ENCODE measurements at places on chromosomes 7 and 10.

- DNase-seq, result no peak
These were observed 67.3 kb downstream of the PHYHIPL start for GRCh38 chr10:59243611-59244195.

DNA sequence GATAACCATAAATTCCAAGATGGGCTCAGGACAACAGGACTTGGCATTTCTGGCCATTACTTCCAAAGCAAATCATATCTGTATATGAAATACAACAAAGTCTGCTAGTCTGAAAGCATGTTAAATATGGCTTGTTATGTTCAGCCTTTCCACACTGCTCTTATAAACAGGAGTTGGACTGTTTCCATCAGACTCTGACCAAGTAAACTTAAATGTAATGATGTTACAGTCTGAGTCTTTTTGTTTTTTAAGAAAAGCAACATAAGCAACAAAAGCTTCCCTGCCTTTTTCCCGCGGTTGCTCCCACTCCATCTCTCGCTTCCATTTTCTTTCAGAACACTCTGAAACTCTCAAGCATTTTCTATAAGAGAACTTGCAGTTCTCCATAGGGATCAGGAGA is 8.1 kb upstream of the CDCA7L start:
- DNase-seq, result no peak

- DNase-seq, result no peak
These were observed 290.0 kb downstream of the SORCS1 start for GRCh38 chr10:106874604-106874889.

DNA sequence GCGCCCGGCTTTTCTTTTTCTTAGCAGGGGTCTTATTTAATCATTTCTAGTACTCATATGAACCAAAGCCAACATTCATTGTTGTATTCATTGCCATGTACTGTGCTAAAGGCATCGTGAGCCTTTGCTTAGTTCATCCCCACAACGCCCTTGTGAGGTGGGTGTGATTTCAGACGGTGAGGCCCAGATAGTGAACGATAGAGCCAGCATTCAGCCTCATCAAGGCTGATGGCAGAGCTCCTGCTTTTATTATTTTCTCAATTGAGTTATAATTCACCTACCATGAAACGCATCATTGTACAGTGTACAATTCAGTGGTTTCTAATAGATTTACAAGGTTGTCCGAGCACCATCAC is 50.1 kb downstream of the HK1 start:
- no peak for DNase-seq

DNA sequence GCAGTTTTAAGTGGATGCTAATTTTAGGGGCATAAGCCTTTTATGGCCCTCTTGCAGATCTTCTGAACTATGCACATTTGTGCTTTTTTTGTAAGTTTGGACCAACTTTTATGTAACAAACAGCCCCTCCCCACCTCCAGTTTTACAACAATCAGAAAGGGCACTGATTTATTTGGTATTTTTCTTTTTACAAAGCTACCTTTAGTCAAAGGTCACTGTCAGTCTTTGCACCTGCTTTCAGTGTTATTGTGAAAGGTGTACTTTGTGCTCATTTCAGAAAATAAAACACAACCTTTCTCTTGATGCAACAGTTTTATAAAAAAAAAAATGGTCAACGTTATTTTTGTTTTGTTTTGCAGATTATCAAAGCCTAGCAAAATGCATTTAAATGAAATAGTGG is 39.2 kb downstream of the MPLKIP start:
- DNase-seq, result no peak

- no peak for DNase-seq
These were observed 52.1 kb upstream of the HELLS start for GRCh38 chr10:94493463-94493862.

DNA sequence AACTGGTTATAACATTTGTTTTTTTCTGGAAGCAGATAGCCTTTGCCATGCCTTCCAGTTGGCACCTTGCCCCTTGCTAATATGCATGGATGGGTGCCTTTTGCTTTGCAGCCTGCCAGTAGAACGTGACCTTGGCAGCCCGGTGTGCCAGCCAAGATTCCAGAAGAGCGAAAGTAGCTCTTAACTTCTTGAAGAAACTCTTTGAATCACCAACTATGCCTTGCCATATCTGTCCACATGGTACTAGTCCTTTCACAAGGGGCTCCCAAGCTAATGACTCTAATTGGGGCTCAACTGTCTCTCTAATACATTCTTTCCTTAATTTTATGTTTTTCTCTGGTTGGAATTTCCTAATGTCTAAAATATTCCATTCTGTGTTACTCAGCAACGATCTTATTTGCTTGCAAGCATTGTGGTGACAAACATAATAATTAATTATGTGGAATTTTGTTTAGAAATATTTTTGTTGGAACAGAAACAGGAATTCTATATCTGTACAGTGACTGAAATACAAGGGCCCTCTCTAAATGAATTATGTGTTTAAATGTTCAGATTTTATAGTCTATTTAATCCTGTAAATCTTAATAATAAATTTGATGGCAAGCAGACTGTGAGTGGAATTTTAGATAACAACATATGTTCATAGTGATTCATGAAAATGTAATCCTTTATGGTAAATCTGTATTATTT is 45.8 kb downstream of the HDAC9 start:
- DNase-seq, result peak; percentile 82

- no peak for DNase-seq
These were observed 337.9 kb downstream of the FGFR2 start for GRCh38 chr10:121260377-121260776.

DNA sequence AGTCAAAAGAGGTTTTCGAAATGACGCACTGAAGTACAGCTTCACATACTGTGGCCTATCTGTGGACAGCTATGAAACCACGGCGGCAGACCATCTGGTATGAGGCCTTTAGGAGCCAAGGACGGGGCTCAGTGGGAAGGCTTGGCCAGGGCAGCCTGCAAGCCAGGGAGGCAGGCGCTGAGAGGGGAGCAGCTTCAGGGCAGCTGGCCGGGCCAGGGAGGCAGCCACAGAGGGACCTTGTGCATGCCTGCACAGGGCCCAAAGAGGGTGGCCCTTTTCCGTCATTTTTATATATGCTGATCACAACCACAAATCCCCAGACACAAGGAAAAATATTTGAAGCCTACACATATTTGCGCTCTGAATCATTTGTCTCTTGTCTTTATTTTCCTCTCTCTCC is 13.5 kb downstream of the CALD1 start:
- no peak for DNase-seq

GRCh38 chr10:70749756-70750155 is 35.4 kb downstream of the TBATA start:
- no peak for DNase-seq

- DNase-seq, result no peak
These were observed 130.9 kb downstream of the TES start for GRCh38 chr7:116340943-116341907.

- peak; percentile 55 for DNase-seq
These were observed 29.7 kb upstream of the SEC61G start for GRCh38 chr7:54788664-54789063.

DNA sequence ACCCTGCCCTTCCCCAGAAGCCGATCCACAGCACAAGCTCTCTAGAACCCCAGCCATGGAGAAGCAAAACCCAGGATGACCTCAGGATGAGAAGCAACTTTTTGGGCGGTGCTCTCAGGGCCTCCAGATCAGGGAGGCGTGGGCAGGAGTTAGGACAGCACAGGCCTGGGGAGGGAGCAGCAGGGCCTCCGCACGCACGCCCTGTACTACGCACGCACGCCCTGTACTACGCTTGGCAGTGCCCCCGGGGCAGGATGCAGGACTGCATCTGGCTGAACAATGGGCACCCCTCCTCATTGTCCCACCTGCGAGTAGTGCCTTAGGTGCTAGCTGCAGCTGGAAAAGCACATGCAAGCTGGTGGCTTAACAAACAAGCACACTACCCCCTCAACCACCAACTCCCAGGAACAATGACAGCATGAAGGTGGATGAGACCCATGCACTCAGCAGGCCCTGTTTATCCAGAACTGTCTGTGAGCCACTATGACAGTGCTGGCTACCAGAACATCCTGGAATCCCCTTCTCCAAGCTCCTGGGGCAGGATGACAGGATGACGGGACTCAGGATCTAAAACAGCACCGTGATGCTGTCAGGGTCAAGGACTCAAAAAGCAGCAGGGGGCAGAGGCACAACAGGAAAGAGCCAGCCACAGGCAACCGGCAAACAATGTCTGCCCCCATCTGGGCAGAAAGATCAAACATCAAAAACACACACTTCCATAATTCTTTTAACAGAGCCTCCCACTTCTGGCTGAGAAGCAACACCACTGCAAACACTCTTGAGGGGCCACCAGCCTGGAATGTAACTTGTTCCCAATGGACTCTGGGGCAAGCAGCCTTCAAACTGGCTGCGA is 11.8 kb downstream of the PODXL start:
- DNase-seq, result no peak

DNA sequence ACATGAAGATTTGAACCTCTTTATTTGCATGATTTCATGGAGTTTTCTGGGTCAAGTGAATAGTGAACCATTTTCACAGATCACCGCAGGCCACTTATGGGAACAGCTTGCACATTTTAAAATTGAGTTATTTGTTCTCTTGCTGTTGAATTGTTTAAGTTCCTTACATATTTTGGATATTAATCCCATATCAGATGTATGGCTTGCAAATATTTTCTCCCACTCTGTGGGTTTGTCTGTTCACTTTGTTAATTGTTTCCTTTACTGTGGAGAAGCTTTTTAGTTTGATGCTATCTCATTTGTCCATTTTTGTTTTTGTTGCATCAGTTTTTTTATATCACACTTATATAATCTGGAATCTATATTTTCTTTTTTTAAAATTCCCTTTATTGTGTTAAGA is 14.1 kb upstream of the ZC3HAV1L start:
- no peak for DNase-seq

DNA sequence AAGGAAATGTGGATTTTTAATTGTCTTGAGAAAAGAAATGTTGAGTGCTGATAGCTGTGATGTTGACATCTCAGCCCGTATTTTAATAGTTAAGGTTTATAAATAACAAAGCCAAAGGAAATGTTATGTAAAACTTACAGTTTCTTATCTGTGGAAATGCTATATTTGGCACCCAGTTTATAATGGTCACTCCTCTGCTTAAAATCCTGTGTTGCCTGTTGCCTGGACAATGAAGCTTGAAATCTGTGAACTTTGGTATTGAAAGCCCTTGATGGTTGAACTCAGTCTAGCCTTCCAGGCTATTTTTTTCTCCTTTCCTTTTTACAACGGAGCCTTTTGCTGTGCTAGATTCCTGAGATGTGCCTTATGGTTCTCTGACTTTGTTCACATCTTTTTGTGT is 46.5 kb downstream of the MCU start:
- DNase-seq, result no peak

DNA sequence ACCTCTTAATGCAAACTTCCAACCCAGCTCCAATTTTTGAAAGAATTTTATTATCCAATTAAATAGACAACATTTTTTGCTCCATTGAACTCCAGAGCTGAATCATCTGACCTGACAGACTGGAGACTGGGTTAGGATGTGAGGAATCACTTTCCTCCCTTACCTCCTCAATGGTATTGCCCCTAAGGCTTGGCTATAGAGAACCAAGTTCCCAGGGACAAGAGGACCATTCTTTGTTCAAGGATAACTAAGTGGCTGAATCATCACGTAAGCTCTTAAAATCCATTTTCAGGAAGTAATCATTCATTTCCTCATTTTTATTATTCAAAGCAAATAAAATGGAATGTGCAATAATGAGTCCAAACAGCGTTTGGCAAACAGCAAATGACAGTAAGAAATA is 335.1 kb downstream of the GATA3 start:
- DNase-seq, result no peak

- DNase-seq, result no peak
These were observed 170.5 kb downstream of the SRPK2 start for GRCh38 chr7:105218215-105218614.

DNA sequence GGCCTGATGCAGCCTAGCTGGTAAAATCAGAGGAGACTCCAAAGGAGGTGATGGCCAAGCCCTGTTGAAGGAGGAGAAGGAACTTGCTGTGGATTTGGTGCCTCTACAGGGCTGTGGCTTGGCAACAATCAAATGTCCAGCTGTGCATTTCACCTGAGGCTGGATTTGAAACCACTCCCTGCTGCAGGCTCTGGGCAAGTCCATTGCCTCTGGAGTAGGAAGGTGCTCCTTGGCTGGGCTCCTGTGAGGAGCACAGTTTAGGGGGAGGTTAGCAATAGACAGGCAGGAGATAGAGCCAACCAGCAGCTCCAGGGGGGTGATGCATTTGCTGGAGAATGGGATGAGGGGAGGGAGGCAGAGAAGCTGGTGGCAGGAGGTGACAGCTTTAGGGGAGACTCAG is 26.5 kb downstream of the CDH23 start:
- no peak for DNase-seq

All from DMS79 (cell line).